Endothelial cell (in vitro differentiated cells): ENCODE measurements at places on chromosomes 4 and X.

- no peak for DNase-seq
Observed at GRCh38 chrX:105653891-105654290, 168.4 kb upstream of the NRK start.

GRCh38 chr4:153364061-153364460, 19.6 kb downstream of the MND1 start:
- no peak for DNase-seq

GRCh38 chr4:177596035-177596434, 153.8 kb upstream of the AGA start:
- no peak for DNase-seq

DNA sequence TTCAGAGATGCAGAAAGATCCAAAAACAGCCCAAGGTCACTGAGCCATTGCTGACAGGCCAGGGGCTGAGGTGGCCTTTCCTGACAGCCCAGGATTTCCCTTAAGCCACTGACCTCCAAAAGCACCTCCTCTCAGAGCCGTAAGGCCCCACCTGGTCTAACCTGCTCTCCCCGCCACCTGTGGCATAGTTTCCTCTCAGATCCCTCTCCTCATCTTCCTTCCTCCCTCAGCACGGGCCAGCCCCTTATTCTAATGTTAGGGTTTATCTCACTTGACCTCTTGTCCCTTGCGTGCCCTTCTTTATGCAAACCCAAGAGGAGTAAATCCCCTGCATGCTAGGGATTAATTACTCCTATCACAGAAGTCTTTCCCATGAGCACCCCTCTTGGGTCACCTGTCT, 113.0 kb downstream of the RBM47 start:
- DNase-seq, result no peak

DNA sequence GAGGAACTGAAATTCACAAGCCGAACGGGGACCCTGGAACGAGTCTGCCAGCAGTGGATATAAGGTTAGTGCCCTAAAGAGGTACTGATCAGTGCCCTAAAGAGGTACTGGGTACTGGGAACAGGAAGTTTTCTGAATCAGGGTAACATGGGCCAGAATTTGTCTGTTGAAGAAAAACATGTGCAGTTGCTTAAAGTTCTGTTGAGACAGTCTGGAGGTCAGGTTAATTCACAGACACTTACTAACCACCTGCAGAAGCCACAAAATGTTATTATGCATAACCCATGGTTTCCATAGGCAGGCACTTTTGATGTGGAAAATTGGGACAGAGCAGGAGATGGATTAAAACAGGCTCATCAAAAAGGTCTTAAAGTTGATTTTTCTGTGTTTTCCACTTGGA, 17.9 kb downstream of the SPIN2B start:
- DNase-seq, result no peak

DNA sequence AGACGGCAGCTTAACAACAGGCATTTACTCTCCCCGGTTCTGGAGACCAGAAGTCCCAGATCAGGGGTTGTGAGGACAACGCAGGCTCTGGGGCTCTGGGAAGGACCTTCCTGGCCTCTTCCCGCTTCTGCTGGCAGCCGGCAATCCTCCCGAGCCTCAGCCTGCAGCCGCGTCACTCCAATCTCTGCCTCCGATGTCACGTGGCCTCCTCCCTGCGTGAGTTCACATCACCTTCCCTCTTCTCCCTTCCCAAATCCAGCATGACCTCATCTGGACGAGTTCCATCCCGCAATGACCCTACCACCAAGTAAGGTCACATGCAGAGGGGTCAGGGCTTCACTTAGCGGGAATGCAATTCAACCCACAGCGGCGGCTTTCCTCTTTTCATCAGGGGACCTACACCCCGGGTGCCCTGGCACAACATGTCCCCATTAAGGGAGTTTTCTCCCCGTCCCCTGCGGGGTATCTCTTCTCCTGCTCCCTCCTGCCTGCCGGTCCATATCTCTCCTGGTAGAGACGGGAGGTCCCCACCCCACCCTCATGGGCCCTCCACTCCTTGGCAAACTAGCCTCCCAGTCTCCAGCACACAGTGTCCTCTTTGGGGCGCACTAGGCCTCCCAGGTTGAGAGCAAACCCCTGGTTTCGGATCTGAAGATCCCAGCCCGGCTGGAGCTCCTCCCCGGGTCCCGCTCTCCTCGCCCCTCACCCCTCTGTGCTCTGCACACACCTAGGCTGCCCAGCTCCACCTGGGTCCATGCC, 25.5 kb downstream of the ABLIM2 start:
- no peak for DNase-seq

GRCh38 chr4:25977397-25978170, 63.6 kb downstream of the SMIM20 start:
- no peak for DNase-seq

DNA sequence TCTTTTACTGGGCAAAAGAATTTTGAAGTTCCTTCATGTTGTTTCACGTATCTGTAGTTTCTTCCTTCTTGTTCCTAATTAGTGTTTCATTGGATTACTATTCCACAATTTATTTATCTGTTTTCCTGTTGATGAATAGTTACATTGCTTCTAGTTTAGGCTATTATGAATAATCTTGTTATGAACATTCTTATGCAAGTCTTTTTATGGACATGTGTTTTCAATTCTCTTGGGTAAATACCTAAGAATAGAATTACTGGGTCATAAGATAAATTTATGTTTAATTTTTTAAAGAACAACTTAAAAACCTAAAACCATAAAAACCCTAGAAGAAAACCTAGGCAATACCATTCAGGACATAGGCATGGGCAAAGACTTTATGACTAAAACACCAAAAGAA, 70.9 kb upstream of the RXFP1 start:
- no peak for DNase-seq

DNA sequence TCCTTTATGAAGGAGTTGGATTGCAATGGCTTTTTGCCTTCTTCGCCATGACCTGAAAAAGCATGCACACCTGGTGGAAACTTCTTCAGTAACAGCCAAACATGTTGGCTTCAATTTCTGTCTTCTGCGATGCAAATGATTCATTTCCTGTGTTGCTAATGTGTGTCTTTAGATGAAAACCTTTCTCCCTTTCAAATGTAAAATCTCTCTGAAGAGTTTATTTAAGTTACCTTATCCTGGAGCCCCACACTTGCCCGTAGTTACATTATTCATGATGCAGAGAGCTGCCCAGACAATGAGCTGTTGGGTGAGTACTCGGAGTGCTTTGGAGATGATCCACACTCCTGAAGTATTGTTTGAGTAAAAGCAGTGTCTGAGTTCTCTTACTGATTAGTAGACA, 1100.9 kb downstream of the RPA4 start:
- DNase-seq, result no peak

DNA sequence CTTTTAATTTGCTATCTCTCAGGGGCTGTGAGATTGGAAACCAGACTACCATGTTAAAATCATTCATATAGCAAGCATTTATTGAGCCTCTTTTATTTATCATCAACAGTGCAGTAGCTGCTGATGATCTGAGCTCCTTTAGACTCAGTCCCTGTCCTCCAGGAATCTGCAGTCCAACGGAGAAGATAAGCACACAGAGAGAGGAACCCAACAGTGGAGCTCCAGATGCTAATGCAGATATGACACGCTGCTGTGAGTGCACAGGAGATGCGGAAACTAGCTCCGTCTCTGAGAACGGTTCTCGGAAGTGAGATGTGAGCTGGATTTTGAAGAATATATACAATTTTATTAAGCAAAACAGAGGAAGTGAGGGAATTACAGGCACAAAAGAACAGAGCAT, 35.4 kb downstream of the DCHS2 start:
- no peak for DNase-seq

DNA sequence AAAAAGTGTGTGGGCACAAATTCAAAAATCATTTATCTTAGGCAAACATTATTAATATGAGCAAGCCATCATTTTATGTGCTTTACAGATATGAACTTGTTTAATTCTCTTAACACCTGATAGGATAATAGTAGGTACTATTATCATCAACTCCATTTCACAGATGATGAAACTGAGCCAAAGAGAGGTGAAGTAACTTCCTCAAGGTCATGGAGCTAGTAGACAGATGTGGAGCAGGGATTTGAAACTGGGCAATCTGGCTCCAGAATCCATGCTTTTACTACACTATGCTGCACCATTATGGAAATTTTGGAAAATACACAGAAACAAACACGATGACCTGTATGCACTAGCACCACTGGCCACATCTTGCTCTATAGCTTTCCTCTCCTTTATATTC, 1.0 kb upstream of the PIN4 start:
- DNase-seq, result no peak

DNA sequence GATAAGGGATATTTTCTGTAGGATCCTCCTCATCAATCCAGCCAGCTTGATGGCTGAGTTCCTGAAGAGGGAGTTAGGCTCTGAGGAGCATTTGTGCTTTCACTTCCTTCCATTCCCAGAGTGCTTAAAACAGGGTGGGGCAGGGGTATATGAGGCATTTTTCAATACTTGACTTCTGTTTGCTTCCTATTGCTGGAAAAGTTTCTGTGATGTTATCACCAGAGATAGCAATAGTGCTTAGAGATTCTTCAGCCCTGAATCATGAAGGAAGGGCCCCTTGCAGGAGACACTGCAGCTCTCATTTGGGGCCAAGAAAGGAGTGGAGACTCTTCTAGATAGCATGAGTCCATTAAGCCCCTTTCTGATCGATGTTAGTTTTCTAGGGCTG, 166.7 kb upstream of the RPS6KA3 start:
- DNase-seq, result no peak

DNA sequence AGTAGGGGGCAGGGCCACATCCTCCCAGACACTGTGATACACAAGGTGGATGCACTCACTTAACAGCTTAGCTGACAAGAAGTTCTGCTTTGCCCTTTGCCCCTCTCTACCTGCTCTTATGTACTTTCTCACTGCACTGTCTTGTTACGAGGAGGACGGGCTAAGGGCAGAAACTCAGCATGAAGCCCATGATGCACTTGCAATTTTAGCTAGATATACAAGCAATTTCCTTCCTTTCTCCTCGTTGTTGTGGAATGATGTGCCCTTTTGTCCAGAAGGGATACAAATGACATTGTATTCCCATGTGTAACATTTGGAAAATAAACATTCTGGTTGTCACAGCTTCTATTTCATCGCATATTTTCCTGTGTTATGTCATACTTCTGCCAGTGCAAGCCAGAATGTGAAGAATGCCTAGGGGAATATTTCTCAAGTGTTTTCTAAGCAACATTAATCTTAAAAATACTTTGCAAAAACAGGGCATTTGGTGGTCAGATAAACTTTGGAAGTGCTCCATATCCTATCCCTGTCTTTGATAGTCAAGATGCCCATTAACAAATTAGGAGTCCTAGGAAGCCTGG, 47.2 kb downstream of the MAOA start:
- no peak for DNase-seq

DNA sequence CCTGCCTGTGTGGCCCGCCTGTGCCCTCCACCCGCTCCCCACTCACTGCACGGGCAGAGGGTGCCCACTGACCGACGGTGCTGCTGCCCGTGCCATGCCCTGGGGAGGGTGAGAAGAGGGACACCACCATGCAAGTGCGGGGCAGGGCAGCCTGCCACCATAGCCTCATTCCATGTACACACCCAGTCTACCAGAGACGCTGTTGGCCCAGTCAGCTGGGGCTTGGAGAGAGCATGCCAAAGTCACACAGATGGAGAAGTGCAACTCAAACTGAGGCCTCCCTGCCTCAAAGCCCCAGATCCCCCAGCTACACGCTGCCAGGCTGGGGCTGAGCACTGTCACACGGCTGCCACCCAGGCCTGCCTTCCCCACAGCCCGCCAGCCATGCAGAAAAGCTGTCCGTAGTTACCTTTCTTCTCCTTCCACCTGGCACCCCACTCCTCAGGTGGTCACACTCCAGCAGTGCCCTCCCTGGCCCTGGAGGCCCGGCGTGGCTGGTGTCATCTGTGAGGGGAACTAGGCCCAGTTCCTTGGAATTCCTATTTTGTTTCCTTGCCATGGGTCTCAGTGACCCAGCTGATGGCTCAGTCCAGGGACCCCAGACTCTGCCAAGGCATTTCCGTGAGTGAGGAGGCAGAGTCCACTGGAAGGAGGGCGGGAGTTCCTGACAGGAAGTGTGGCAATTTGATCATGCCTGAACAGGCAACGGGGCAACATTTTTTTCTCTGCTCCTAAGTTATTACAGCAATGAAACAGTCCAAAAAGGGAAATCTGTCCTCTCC, at the start of gene SLC2A9:
TSS of gene SLC2A9 (minus strand) at position 627 of the 782 bp plus-strand sequence. CDS start at position 559, 68 bp downstream.
- peak; percentile 21 for DNase-seq

- DNase-seq, result no peak
Observed at GRCh38 chrX:42602566-42602965, 175.4 kb downstream of the PPP1R2C start.

GRCh38 chr4:7540654-7541413, 106.1 kb upstream of the PSAPL1 start:
- no peak for DNase-seq
